ENCODE measurements at places on chromosomes 4 and X.
A peak's percentile ranks its signal among the peaks of the same experiment; 100 is the strongest.

- DNase-seq: no peak
Measured at GRCh38 chr4:149113804-149114430, 671.7 kb upstream of the NR3C2 start.

DNA sequence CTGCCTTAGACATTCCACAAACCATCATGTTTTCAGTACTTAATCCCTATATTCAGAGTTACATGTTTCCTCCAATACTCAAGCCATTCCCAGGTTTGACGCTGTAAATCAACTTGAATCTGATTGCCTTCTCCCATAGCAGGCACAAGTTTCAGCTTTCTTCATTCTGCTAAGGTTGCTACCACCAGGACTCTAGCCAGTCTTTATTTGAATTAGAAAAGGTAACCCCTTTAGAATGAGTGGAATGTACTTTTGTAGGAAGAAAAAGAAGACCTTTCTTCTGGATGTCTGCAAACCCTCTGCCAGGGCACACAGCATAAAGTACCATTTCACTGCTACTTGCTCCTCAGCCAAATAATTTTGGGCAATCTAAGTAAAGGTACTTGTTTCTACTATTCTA lies 10.7 kb upstream of the RBMXL3 start:
- DNase-seq: no peak

DNA sequence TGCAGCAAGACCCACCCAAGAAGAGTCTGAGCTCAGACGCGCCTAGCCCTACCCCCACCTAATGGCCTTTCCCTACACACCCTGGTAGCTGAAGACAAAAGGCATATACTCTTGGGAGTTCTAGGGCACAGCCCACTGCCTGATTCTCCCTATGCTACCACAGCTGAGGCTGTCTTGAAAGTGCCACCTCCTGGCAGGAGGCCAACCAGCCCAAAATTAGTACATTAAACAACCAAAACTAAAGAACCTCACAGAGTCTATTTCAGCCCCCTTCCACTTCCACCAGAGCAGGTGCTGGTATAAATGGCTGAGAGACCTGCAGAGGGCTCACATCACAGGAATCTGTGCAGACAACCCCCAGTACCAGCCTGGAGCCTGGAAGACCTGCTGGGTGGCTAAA lies 119.1 kb downstream of the HMGN5 start:
- no peak for DNase-seq

DNA sequence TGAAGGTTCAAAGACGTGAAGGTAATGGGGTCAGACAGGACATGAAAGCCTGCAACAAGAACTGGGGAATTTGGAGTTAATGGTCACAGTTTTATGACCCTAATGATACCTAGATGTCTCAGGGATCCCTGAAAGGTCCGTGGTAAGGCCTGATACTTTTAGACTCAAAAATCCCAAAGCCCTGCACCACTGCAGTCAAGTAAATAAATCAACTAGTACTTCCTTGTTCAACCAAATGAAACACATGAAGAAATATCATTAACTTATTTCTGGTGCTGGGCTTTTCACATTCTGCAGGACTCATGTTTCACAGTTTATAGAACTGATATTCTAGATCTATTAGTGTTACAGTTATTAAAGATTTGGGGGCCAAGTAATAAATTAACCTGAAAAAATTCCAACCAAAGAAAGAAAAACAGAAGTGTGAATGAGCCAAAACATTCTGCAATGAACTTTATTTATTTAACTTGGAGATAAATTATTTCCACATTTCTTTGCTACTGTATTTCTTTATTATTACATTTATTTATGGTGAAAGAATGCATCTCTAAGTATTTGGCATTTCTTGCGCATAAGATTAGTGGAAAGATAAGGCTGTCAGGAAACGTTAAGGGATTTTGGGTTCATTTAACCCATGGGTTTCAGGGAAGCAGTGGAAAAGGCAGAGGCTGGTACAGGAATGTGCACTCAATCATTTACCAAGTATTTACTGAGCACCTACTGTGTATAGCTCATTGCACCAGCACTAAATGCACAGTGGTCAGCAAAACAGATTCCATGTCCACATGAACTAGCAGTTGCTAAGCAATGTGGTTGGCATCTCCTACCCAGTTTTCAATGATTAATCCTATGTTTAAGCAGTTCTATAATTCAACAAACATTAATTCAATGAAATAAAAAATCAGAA lies 8.7 kb downstream of the WDFY3 start:
- no peak for DNase-seq

DNA sequence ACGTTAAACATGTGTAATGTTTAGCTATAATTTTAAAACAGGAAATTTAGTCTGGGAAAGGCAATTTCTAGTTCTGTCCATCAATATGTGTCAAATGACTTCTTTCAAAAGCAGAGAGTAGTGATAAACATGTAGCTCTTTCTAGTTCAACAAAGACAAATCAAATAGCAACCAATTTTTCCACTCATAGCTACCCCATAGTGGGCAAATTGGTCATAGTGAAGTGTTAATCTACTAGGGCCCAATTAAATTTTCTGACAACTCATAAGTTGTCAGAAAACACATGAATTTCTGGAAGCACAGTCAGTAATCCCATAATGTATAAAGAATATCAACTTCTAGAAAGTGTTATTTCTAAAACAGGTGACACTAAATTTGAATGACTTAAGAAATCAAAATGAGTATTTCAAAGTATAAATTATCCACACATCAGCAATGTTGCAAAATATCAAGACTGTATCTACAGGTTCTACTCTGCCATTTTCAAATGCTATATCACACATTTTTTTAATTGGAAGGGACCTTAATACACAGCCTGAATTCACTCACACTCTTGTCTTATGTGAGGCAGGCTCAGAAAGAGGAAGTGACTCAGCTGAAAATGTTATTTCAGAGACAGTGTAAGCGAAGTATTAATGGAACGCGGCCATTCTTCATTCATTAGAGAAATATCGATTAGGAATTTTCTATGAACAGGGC lies 7.7 kb downstream of the OCIAD2 start:
- no peak for DNase-seq

DNA sequence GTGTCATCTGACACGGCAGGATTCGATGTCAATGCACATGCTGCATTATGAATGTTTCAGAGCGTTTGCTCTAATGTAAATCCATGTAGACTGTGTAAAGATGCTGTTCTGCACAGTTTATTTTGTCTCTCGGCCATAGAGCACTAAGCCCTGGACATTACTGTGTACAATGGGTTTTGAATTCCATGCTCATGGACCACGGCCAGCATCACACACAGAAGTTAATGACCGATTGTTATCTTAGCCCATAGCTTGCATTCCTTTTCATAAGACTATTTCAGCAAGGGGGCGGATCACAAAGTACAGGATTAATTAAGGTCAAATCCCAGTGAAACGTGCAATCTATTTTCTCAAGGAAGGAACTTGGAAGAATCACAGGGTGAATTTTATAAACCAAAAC lies 286.1 kb upstream of the TENM3 start:
- DNase-seq: peak; percentile 38

GRCh38 chr4:138639018-138639741 lies 376.4 kb upstream of the NOCT start:
- DNase-seq: no peak

DNA sequence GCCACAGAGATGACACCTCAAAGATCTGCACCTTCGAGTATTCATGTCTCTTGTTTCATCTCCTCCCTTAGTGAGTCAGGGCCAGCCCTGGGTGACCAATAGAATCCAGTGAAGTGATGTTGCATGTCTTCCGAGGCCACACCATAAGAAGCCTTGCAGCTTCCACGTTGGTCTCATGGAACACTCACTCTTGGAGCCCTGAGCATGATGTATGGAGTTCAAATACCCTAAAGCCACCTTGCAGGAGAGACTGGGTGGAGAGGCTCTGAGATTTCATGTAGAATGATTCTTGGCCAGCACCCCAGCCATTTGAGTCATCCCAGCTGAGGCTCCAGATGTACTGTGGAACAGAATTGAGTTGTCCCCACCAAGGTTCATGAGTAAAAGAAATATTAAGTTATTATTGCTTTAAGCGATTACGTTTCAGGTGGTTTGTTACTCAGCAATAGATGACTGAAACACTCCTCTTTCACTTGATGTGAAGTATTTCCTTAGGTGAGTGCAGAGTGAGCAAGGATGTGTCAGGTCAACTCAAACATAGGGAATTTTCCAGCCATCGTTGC lies 5.0 kb upstream of the RP2 start:
- no peak for DNase-seq

- peak; percentile 4 for DNase-seq
Measured at GRCh38 chrX:107599450-107599861, 28.9 kb upstream of the PRPS1 start.

GRCh38 chrX:117843749-117844148 lies 272.9 kb downstream of the KLHL13 start:
- DNase-seq: no peak

DNA sequence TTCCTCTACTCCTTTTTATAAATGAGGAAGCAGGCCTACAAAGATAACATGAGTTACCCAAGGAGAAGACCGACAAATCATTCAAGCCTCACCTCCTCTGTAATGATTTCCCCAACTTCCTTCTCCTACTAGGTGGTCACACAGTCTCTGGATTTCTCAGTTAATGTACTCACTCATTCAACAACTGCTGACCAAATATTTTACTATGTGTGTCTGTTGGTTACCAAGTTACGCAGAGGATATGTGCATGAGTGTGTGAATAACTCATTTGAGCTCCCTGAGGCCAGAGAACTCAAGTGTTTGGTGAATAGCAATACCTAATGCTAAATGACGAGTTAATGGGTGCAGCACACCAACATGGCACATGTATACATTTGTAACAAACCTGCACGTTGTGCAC lies 10.4 kb downstream of the CASK start:
- DNase-seq: no peak

DNA sequence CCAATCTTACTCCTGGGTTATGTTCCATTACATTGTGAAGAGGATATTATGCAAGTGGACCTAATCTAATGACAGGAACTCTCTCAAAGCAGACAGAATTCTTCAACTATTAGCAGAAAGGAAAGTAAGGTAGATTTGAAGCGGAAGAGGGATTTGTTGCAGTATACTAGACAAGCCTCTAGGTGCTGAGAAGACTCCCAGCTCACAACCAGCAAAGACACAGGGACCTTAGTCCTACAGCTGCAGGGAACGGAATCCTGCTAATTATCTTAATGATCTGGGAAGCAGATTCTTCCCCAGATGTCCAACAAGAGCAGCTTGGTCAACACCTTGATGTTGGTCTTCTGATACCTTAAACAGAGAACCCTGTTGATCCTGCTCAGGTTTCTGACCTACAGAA lies 73.6 kb downstream of the STK32B start:
- DNase-seq: no peak

- peak; percentile 8 for DNase-seq
Measured at GRCh38 chr4:55435141-55435841, 39.5 kb downstream of the TMEM165 start.
